Mesendoderm (in vitro differentiated cells): ENCODE measurements at places on chromosomes 13 and 19.

DNA sequence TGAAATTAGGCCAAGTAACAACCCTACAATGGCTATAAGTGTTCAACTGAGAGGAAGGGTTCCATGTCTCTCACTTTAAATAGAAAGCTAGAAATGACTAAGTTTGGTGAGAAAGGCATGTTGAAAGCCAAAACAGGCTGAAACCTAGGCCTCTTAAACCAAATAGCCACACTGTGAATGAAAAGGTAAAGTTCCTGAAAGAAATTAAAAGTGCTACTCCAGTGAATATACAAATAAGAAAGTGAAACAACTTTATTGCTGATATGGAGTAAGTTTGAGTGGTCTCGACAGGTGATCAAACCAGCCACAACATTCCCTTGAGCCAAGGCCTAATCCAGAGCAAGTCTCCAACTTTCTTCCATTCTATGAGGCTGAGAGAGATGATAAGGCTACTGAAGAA is 209.6 kb downstream of the KLF12 start:
- no peak overlapping the region for H3K27ac ChIP-seq
- H3K27me3 ChIP-seq: no peaks in the 10 kb centered on the region
- no peaks in the 10 kb centered on the region for H3K36me3 ChIP-seq
- H3K4me1 ChIP-seq: peaks cover 4% of the 10 kb centered on the region
- no peak overlapping the region for H3K4me3 ChIP-seq

- no peaks in the 10 kb centered on the region for H3K4me1 ChIP-seq
- no peak overlapping the region for H3K4me3 ChIP-seq
- no peak for DNase-seq
- H3K36me3 ChIP-seq: no peaks in the 10 kb centered on the region
- H3K27ac ChIP-seq: no peak overlapping the region
These were observed 163.0 kb downstream of the EFNB2 start for GRCh38 chr13:106372199-106373155.

- no peak overlapping the region for H3K27ac ChIP-seq
- H3K27me3 ChIP-seq: no peaks in the 10 kb centered on the region
- H3K36me3 ChIP-seq: no peaks in the 10 kb centered on the region
- H3K4me3 ChIP-seq: no peak overlapping the region
- DNase-seq: peak; percentile 27
These were observed 2.4 kb downstream of the MARK4 start for GRCh38 chr19:45253396-45254027.

- H3K27me3 ChIP-seq: no peaks in the 10 kb centered on the region
- H3K27ac ChIP-seq: no peak overlapping the region
- H3K36me3 ChIP-seq: peaks cover 3% of the 10 kb centered on the region
- no peak for DNase-seq
- H3K4me1 ChIP-seq: no peaks in the 10 kb centered on the region
These were observed 5.0 kb upstream of the GRIN3B start for GRCh38 chr19:995051-995827.

DNA sequence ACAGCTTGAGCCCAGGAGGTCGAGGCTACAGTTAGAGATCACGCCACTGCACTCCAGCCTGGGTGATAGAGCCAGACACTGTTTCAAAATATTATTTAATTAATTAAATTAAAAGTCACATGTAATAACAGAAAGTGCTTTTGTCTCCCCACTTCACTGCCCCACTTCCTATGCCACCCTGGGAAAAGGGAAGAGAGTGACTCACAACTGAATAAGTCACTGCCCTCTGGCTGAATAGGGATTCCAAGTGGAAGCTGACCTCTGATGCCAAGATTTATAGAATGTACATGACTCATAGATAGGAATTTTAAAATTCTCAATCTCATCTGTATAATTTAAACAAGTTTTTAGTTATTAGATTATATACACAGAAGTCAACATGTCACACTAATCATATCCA is 22.2 kb upstream of the ERVV-1 start:
- H3K36me3 ChIP-seq: no peaks in the 10 kb centered on the region
- no peaks in the 10 kb centered on the region for H3K4me1 ChIP-seq
- no peak for DNase-seq

DNA sequence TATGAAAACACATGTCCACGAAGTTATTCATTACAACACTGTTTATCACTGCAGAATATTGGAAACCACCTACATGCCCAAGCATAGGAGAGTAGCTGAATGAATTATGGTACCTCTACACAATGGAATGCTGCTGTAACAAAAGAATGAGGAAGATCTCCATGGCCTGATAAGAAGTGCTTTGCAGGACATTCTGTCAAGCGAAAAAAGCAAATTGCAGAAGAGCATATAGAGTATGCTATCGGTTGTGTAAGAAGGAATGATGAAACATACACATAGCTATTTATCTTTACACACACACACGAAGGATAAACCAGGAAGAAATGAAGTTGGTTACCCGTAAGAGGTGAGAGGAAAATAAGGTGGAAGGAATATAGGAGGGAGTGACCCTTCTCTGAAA is 37.5 kb upstream of the CEACAM20 start:
- H3K27me3 ChIP-seq: no peaks in the 10 kb centered on the region
- DNase-seq: no peak
- H3K4me3 ChIP-seq: no peak overlapping the region
- no peaks in the 10 kb centered on the region for H3K4me1 ChIP-seq
- no peaks in the 10 kb centered on the region for H3K36me3 ChIP-seq
- H3K27ac ChIP-seq: no peak overlapping the region

DNA sequence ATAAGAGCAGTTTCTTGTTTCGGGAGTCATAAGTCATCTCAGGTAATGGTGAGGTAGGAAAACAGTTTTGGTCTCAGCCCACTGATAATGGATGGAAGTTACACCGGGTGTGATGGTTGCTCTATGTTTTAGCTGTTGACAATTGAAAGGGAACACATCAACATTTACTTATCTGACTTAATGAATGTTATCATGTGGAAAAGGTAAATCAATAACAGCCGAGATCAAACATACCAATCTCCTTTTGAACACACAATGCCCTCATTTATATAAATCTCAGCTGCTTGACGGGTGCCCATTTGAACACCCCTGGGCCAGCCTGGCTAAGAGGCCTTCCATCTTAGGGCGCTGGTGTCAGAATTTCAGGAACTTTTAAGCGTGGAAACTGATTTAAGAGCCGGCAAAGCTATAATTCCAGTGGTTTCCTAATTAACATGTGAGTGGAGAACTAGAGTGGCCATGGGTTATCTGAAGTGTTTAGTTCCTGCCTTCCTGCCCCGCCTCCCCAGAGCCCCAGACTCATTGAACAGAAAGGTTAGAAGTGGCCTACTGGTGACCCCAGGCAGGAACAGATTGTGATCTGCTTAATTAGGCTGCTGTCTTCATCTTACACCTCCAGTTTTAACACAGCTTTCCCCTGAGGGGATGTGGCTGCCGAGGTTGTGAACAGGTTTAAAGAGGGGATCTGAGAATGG is 572.7 kb downstream of the FGF9 start:
- peak; percentile 63 for DNase-seq
- H3K27ac ChIP-seq: no peak overlapping the region
- peaks cover 4% of the 10 kb centered on the region for H3K4me1 ChIP-seq
- no peaks in the 10 kb centered on the region for H3K27me3 ChIP-seq
- H3K4me3 ChIP-seq: no peak overlapping the region

DNA sequence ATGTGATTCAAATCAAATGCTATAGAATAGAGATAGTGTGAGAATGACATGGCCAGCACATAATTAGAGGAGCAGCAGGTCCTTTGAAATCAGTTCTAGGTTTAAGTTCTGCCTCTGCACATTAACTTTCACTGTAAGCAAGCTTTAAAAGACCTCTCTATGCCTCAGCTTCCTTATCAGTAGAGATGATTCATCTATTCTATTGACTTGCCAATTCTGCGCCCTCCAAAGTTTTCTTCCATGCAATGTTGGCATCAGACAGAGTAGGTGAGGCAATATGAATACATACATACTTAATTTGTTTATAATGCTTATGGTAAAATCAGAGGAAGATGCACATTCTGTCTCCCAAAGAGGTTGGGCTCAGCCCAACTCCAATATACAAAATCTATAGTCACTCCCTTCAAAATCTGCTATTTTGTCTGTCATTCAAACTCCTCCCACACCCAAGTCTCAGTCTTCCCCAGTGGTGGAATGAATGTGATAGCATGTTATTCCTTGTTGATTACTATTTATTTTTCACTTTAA is 525.5 kb downstream of the RFC3 start:
- no peak overlapping the region for H3K27ac ChIP-seq
- no peak for DNase-seq
- no peaks in the 10 kb centered on the region for H3K4me1 ChIP-seq
- H3K4me3 ChIP-seq: no peak overlapping the region
- H3K36me3 ChIP-seq: no peaks in the 10 kb centered on the region
- H3K27me3 ChIP-seq: no peaks in the 10 kb centered on the region

DNA sequence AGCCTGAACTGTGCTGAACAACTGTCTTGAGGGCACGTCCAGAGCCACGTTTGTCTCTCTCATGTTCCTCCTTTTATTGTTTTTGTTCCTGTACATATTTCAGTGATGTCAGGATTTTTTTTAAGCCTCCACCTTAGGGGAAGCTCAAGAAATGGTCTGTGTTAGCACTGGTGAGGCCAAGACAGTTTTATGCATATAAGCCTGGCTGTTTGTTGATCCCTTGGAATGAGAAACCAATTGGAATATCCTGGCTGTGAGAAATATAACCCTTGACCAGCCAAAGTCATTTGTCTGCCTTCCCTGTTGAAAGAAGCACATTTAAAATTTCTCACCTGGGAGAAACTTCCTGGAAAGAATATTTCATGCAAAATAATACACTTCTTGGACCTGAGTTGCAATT is 115.8 kb downstream of the DNAJC15 start:
- H3K36me3 ChIP-seq: no peaks in the 10 kb centered on the region
- DNase-seq: no peak
- no peak overlapping the region for H3K4me3 ChIP-seq

DNA sequence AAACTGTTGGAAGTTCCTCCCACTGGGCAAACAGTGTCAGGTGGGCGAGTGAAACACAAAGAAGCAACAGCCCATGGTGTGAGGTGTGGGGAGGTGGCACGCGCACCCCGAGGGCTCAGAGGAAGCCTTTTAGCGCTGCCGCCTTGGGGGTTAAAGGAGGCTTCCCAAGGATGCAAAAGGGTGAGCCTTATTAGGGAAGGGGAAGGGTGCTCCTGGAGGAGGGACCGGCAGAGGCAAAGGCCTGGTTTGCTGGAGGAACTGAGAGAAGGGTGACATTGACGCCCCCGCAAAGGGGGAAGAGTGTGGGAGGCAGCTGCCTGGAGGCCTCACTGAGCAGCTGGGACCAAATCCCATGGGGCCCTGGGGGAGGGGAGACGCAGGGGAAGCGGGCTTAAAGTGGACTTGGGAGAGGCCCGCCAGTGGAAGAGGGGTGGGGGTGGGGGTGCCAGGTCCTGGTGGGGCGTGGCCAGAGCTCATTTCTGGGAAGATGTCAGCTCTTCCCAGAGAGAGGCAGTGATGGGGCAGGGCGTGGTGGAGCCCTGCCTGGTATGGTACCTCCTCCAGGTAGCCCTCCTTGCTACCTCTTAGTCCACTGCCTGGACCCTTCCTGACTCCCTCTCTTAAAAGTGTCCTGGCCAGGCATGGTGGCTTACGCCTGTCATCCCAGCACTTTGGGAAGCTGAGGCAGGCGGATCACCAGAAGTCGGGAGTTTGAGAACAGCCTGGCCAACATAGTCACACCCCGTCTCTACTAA is 12.0 kb upstream of the FCHO1 start:
- no peak for DNase-seq
- H3K4me3 ChIP-seq: no peak overlapping the region
- peaks cover 1% of the 10 kb centered on the region for H3K36me3 ChIP-seq
- H3K27me3 ChIP-seq: no peaks in the 10 kb centered on the region
- H3K4me1 ChIP-seq: no peaks in the 10 kb centered on the region

- H3K27me3 ChIP-seq: no peaks in the 10 kb centered on the region
- DNase-seq: no peak
- H3K27ac ChIP-seq: no peak overlapping the region
These were observed 71.9 kb downstream of the SUCLA2 start for GRCh38 chr13:47929156-47929555.

GRCh38 chr19:1796395-1797142 is 15.5 kb downstream of the ATP8B3 start:
- no peak for DNase-seq
- no peaks in the 10 kb centered on the region for H3K27me3 ChIP-seq
- no peaks in the 10 kb centered on the region for H3K4me1 ChIP-seq

DNA sequence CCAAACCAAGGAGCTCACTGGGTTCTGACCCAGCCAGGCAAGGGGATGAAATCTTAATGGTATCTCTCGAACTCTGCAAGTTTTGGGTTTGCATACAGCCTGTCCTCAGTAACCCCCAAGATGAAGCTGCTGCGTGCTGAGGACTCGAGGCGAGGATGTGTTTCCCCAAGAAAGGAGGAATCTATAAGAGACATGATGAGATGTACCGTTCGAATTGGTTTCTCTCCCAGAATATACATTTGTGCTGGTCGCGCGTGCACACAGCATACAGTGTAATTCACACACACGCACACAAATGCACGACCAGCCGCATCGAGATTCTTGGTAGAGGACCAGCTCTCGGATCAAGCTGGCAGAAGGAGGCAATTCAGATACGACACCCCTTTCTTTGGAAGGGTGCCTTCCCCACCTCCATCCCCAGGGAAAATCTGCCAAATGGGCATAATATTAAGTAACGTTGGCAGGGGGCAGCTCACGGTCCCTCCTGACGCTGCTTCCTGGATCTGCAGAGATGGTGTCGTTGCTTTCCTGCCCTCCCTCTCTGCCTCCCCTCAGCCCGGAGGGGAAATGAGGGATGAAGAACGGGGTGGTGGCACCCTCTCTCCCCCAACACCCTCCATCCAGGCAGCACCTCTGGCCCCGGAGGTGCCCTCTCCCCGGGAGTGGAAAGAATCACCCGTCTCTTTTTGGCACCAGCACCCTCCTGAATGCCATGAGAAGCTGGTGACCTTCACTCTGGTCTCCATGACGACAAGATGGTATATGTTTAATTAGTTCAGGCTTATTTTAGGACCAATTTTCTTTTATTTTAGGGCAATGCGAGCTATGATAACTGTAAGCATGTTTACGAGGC is 310.2 kb downstream of the ZNF536 start:
- H3K36me3 ChIP-seq: no peaks in the 10 kb centered on the region
- H3K27ac ChIP-seq: no peak overlapping the region
- no peaks in the 10 kb centered on the region for H3K27me3 ChIP-seq
- no peak for DNase-seq
- no peak overlapping the region for H3K4me3 ChIP-seq
- H3K4me1 ChIP-seq: peaks cover 2% of the 10 kb centered on the region

- H3K27me3 ChIP-seq: no peaks in the 10 kb centered on the region
- no peak overlapping the region for H3K4me3 ChIP-seq
- peak; percentile 16 for DNase-seq
These were observed 591.7 kb downstream of the GPC6 start for GRCh38 chr13:93818345-93818744.

GRCh38 chr19:56403261-56403660 is 871 bp upstream of the ZNF583 start:
- H3K27me3 ChIP-seq: no peaks in the 10 kb centered on the region
- H3K36me3 ChIP-seq: no peaks in the 10 kb centered on the region

GRCh38 chr19:2503521-2504109 is 27.7 kb downstream of the GADD45B start:
- DNase-seq: peak; percentile 59
- no peak overlapping the region for H3K4me3 ChIP-seq
- no peaks in the 10 kb centered on the region for H3K36me3 ChIP-seq
- H3K27ac ChIP-seq: no peak overlapping the region
- peaks cover 2% of the 10 kb centered on the region for H3K4me1 ChIP-seq
- H3K27me3 ChIP-seq: no peaks in the 10 kb centered on the region

- no peaks in the 10 kb centered on the region for H3K4me1 ChIP-seq
- H3K36me3 ChIP-seq: peaks cover 25% of the 10 kb centered on the region
- H3K4me3 ChIP-seq: no peak overlapping the region
- H3K27ac ChIP-seq: peak overlapping the region; percentile 38
- no peaks in the 10 kb centered on the region for H3K27me3 ChIP-seq
- DNase-seq: peak; percentile 16
These were observed 15.1 kb downstream of the PRAM1 start for GRCh38 chr19:8487137-8487851.

GRCh38 chr19:17951157-17951989 is 15.5 kb upstream of the KCNN1 start:
- H3K4me1 ChIP-seq: peaks cover 2% of the 10 kb centered on the region
- DNase-seq: no peak
- no peaks in the 10 kb centered on the region for H3K36me3 ChIP-seq
- no peak overlapping the region for H3K27ac ChIP-seq
- H3K4me3 ChIP-seq: no peak overlapping the region
